Esophagus muscularis mucosa (tissue), 4 donors: ENCODE measurements at places on chromosomes 4 and X. TPM values are rescaled to one million over a fixed set of nuclear protein-coding genes. Genes with fewer than 3 reads are reported as not detected.

HPF1 gene
- 33.1 TPM for total RNA-seq

C4orf51 gene
- not detected for total RNA-seq

ZNF280C gene
- 3.2 TPM for total RNA-seq

PIR gene
- total RNA-seq, result 24.9 TPM

SMPX gene
- 42.8 TPM for total RNA-seq

DNA sequence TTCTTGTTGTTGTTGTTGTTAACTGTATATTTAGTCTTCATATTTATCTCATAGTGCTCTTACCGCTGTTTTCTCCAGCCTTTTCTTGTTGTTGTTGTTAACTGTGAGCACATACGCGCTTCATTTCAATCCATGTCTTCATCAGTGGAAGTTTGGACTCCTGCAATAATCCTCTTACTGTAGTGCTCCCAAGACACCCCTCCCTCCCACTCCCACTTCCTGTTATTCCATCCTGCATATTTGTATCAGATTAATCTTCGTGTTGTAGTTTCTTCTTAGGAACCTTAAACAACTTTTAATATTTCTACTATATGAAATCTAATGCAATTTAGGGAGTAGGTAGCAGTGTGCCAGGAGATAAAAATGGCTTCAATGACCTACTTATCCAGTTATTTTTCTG lies 674.8 kb downstream of the RAPGEF2 start:
- H3K27me3 ChIP-seq, result no peaks in the 10 kb centered on the region
- no peaks in the 10 kb centered on the region for H3K4me1 ChIP-seq
- DNase-seq, result no peak
- no peak overlapping the region for H3K27ac ChIP-seq

DNA sequence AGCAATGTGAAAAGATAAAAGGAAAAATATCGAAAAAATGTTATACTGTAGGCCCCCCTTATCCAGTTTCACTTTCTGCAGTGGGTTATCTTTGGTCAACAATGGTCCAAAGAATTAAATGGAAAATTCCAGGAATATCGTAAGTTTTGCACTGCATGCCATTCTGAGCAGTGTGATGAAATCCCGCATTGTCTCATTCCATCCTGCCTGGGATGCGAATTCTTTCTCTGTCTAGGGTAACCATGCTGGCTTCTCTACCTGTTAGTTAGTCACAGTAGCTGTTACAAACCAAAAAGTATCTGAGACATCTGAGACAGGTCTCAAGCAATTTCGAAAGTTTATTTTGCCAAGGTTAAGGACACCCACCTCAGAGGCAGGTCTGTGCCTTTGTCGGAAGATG lies 170.3 kb downstream of the COX18 start:
- no peak overlapping the region for H3K4me3 ChIP-seq
- no peaks in the 10 kb centered on the region for H3K4me1 ChIP-seq
- DNase-seq, result no peak
- no peaks in the 10 kb centered on the region for H3K27me3 ChIP-seq
- no peak overlapping the region for H3K27ac ChIP-seq

GRCh38 chr4:56139241-56139827 lies 190.6 kb downstream of the CEP135 start:
- H3K36me3 ChIP-seq, result no peaks in the 10 kb centered on the region
- no peak overlapping the region for H3K4me3 ChIP-seq
- H3K27ac ChIP-seq, result no peak overlapping the region
- H3K27me3 ChIP-seq, result no peaks in the 10 kb centered on the region
- H3K4me1 ChIP-seq, result no peaks in the 10 kb centered on the region
- DNase-seq, result peak; percentile 39

DNA sequence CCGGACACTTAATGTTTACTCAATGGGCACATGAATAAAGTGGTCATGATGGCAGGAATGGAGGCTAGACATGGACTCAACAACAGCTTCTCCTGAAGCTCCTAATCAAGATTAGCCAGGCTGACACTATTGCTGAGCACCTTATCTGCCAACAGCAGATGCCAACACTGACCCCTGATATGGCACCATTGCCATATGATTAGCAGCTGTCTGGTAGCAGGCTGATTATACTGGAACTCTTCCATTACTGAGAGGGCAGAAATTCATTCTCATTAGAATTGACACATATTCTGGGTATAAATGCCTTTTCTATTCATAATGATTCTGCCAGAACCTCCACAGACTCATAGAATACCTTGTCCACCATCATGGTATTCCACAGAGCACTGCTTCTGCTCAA lies 18.4 kb upstream of the AFF1 start:
- H3K4me3 ChIP-seq, result no peak overlapping the region
- H3K27me3 ChIP-seq, result no peaks in the 10 kb centered on the region
- no peak for DNase-seq
- no peaks in the 10 kb centered on the region for H3K36me3 ChIP-seq

DNA sequence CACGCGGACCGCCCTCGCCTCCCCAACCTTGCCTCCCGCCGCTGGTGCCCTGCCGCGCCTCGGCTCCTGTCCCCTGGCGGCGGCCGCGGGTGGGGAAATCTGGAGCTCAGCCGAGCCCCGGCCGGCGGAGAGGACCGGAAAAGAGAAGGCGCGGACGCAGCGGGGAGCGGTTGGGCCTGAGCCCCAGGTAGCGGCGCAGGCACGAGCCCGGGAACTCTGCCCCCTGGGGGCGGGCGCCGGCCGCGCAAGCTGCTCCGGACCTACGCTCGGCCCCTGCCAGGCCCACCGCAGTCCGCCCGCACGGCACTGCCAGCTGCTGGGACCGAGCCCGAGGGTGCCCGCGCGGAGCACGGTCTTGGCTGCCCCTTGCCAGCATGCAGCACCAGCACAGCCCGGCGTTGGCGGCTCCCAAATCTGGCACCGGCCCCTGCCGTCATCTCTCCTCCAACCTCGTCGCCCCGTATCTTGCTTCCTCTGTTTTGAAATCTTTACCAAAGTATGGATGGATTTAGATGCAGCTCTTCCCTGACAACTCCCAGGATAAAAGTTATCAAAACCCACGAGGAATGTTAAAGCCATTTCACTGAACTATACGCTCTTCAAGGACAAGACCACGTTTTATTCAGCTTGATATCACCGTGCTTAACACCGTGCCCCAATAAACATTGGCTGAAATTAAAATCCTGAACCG lies at the start of gene PRSS12:
TSS of gene PRSS12 (minus strand) at position 161 of the 691 bp plus-strand sequence. CDS start 283 bp downstream, outside the sequence.
- no peaks in the 10 kb centered on the region for H3K36me3 ChIP-seq
- H3K4me1 ChIP-seq, result peaks cover 20% of the 10 kb centered on the region
- H3K27me3 ChIP-seq, result peaks cover 30% of the 10 kb centered on the region
- peak within 1 kb of the TSS; percentile 67 for H3K4me3 ChIP-seq
- H3K27ac ChIP-seq, result no peak within 1 kb of the TSS

- no peaks in the 10 kb centered on the region for H3K36me3 ChIP-seq
- no peak overlapping the region for H3K27ac ChIP-seq
- no peaks in the 10 kb centered on the region for H3K4me1 ChIP-seq
Observed at GRCh38 chrX:47743504-47743903, 84.5 kb upstream of the UXT start.

- H3K4me3 ChIP-seq, result no peak overlapping the region
- no peak overlapping the region for H3K27ac ChIP-seq
- H3K36me3 ChIP-seq, result no peaks in the 10 kb centered on the region
- H3K4me1 ChIP-seq, result no peaks in the 10 kb centered on the region
- no peak for DNase-seq
Observed at GRCh38 chr4:13821522-13821921, 194.0 kb upstream of the BOD1L1 start.

DNA sequence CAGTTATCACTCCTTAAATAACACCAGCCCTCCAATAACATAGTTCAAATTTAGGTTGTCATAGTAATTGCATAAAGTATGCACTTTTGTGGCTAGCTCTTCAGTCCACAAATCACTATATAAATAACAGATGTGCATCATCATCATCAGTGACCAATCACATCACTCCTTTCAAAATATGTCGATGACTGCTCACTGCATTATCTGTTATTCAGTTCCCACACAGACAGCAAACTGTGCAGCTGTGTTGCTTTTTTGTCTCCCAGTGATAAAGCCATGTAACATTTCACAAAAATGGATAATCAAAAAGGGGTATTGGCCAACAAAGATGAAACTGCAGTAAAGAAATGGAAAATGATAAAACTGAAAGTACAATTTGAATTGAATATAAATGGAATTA lies 205.4 kb downstream of the DCLK2 start:
- H3K4me3 ChIP-seq, result no peak overlapping the region
- no peaks in the 10 kb centered on the region for H3K4me1 ChIP-seq
- H3K27me3 ChIP-seq, result no peaks in the 10 kb centered on the region
- H3K36me3 ChIP-seq, result no peaks in the 10 kb centered on the region

DNA sequence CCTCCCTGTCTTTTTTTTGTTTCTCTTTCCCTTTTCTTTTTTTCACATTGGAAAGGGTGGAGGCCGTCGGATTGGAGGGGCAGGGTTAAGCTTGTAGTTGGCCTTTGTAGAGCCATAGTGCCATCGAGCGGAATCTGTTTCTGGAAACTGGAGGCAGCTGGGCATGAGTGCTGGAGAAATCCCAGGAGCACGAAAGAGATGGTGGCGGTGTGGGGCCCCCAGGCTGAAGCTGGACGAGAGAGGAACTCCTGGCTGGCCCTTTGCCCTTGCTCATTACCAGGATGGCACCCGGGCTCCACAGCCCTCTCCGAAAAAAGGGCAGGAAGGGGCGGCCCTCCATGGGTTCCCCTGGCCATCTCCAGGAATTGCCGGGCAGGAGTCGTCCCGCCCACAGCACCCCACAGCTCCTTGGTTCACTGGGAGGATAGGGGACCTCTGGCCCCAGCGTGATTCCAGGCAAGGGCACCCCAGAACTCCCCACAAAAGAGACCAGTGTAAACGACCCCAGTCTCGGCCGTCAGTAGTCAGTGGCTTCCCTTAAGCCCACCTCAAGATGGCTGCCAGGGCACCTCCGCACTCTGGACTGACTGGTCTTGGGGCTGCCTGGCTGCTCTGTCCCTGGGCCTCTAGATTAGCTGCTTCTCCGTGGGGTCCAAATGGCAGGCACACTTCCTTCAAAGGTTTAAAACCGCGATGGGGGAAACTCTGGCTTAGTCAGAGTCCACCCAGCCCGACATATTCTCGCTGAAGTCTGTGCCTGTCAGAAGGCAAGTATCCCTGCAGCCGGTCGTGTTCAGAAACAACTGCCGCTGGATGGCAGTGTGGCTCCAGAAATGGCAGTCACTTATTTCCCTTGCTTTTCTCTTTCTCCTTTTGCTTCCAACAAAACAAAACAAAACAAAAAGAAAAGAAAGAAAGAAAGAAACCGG lies 74.1 kb downstream of the NBDY start:
- no peaks in the 10 kb centered on the region for H3K36me3 ChIP-seq
- DNase-seq, result no peak
- H3K27me3 ChIP-seq, result no peaks in the 10 kb centered on the region
- H3K27ac ChIP-seq, result no peak overlapping the region
- peaks cover 4% of the 10 kb centered on the region for H3K4me1 ChIP-seq

- DNase-seq, result no peak
- H3K4me1 ChIP-seq, result no peaks in the 10 kb centered on the region
- H3K27me3 ChIP-seq, result no peaks in the 10 kb centered on the region
- no peak overlapping the region for H3K27ac ChIP-seq
- no peak overlapping the region for H3K4me3 ChIP-seq
Observed at GRCh38 chr4:177879851-177880250, 437.6 kb upstream of the AGA start.

- H3K27me3 ChIP-seq, result no peaks in the 10 kb centered on the region
- no peak overlapping the region for H3K27ac ChIP-seq
- H3K4me1 ChIP-seq, result no peaks in the 10 kb centered on the region
- DNase-seq, result no peak
- no peak overlapping the region for H3K4me3 ChIP-seq
- no peaks in the 10 kb centered on the region for H3K36me3 ChIP-seq
Observed at GRCh38 chr4:74311696-74312313, 3.5 kb downstream of the EPGN start.

DNA sequence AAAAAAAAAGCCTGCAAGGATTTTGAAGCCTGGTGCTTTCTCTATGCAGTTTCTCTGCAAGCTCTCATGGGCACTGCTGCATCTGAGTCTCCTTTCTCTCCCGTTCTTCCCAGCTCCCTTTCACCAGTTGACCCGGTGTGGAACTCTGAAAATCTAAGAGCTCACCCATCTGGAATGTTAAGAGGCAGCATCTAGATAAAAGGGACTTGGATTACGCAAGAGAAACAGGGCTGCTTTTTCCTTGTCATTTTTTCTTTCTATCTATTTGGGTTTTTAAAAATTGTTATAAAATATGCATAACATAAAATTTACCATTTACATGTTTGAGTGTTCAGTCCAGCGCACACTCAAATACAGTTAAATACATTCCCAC lies 95.2 kb upstream of the RPS6KA3 start:
- H3K27ac ChIP-seq, result no peak overlapping the region
- H3K27me3 ChIP-seq, result no peaks in the 10 kb centered on the region
- H3K36me3 ChIP-seq, result no peaks in the 10 kb centered on the region
- no peak overlapping the region for H3K4me3 ChIP-seq

GRCh38 chrX:107677909-107678308 lies 49.6 kb downstream of the PRPS1 start:
- peak overlapping the region; percentile 91 for H3K27ac ChIP-seq
- no peaks in the 10 kb centered on the region for H3K36me3 ChIP-seq
- peaks cover 55% of the 10 kb centered on the region for H3K4me1 ChIP-seq
- no peak for DNase-seq
- H3K27me3 ChIP-seq, result peaks cover 3% of the 10 kb centered on the region
- H3K4me3 ChIP-seq, result no peak overlapping the region

GRCh38 chr4:150680651-150681050 lies 98.7 kb downstream of the MAB21L2 start:
- no peaks in the 10 kb centered on the region for H3K36me3 ChIP-seq
- no peaks in the 10 kb centered on the region for H3K27me3 ChIP-seq
- H3K4me1 ChIP-seq, result no peaks in the 10 kb centered on the region
- no peak for DNase-seq
- H3K4me3 ChIP-seq, result no peak overlapping the region

- DNase-seq, result no peak
- no peaks in the 10 kb centered on the region for H3K4me1 ChIP-seq
- peaks cover 27% of the 10 kb centered on the region for H3K27me3 ChIP-seq
- no peak overlapping the region for H3K27ac ChIP-seq
- no peak overlapping the region for H3K4me3 ChIP-seq
Observed at GRCh38 chrX:1108501-1109445, 103.7 kb downstream of the CRLF2 start.

- no peak overlapping the region for H3K27ac ChIP-seq
- H3K4me1 ChIP-seq, result no peaks in the 10 kb centered on the region
- H3K36me3 ChIP-seq, result no peaks in the 10 kb centered on the region
- DNase-seq, result no peak
Observed at GRCh38 chr4:146699910-146700309, 61.2 kb downstream of the POU4F2 start.
